ENCODE measurements at places on chromosomes 4 and X.

DNA sequence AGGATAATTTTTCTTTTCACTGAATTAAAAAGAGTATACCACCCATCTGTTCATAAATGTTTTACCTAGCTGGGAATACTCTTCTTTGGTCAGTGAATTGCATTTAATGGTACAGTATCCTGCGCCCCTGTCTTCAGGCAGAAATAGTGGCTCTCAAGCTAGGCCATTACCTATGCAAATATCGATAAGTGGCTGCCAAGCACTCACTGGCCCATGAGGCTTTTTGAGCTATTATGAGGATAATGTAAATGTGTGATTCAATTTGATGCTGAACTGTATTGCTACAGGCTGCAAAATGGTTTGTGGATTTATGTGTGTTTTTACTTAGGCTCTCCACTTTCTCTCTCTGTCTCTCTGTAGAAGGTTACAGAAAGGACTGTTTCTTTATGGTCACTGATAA is 30.1 kb upstream of the MTMR1 start:
- no peak for DNase-seq

GRCh38 chrX:53262918-53263394 is 18.4 kb downstream of the IQSEC2 start:
- no peak for DNase-seq

DNA sequence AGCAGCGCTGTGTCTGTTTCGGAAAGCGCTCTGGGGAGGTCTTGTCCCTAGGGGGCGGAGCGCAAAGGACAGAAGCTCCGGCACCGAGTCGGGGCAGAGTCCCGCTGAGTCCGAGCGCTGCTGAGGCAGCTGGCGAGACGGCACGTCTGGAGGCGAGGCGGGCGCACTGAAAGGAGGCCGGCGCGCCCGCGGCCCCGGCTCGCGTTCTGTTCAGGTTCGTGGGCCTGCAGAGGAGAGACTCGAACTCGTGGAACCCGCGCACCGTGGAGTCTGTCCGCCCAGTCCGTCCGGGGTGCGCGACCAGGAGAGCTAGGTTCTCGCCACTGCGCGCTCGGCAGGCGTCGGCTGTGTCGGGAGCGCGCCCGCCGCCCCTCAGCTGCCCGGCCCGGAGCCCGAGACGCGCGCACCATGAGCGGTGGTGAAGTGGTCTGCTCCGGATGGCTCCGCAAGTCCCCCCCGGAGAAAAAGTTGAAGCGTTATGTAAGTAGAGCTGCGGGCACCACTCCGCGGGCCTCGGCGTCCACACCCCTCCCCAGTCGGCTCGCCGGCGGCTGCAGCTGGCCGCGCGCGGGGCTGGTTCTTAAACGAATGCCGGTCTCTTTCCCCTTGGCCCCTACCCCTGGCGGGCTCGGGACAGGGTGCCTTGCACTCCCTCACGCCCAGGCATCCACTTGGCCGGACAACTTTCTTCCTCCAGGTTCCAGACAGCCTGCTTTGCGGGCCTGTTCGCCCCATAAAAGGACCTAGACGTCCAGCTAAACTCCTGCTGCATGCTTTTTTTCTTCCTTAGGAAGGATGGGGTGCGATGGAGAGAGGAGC is at the start of gene GAB1:
Gene GAB1, plus strand, starts transcription at position 96 of the 819 bp plus-strand sequence. Its CDS starts 313 bp downstream, at position 409.
- peak; percentile 71 for DNase-seq

- no peak for DNase-seq
Observed at GRCh38 chrX:50579955-50580354, 109.3 kb upstream of the DGKK start.

DNA sequence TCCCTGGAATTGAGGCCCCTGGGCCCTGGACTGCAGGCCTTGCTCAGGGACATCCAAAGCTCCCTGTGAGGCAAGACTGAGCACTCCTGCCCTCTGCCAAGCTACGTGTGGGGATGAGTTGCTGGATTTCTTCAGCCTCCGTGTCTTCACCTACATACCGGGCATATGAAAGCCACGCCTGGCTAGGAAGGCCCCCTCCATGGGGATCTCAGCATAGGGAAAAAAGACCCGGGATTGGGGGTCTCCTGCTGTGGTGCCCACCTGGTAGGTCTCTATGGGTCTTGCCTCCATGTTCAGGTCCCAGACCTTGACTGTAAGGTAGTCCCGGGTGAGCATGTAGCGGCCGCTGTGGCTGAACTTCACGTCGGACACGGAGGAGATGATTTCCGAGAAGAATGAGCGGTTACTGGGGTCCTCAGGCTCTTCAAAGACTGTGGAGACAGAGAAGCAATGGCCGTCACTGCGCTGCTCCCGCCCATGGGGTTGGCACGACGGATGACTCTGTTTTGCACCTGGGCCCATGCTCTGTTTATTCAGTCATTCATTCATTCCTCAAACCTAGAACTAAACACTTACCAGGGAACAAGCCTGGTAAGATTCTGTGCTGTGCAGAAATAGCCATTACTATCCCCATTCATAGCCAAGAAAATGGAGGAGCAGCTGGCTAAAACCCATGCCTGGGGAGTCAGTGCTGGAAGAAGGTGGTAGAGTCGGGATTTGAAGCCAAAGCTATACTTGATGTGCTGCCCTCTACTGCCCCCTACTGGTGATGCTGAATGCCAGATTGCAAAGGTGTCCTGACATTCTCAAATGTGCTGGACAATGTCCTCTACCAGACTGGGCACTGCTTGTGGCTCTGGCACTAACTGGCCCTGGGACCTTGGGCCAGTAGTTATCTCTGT is 63.9 kb downstream of the WFS1 start:
- DNase-seq: no peak

GRCh38 chr4:40377512-40378365 is 42.6 kb downstream of the CHRNA9 start:
- no peak for DNase-seq

DNA sequence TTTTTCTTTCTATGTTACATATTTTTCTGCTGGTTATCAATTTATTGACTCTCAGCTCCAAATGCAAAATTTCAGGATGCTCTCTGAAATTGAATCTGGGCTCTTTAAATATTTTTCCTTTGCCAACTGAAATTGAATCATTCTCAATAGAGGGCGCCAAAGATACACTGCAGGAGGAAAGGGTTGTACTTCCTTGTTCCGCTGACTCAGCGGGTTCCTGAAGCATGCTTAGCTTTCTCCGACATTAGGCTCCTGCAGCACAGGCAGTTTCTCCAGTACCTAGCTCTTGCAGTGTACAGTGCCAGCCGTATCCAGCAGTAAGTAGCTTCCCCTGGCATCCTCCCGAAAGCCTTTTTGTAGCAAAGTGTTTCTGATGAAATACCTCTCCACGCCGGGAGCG is 28.8 kb upstream of the CFAP47 start:
- peak; percentile 2 for DNase-seq

DNA sequence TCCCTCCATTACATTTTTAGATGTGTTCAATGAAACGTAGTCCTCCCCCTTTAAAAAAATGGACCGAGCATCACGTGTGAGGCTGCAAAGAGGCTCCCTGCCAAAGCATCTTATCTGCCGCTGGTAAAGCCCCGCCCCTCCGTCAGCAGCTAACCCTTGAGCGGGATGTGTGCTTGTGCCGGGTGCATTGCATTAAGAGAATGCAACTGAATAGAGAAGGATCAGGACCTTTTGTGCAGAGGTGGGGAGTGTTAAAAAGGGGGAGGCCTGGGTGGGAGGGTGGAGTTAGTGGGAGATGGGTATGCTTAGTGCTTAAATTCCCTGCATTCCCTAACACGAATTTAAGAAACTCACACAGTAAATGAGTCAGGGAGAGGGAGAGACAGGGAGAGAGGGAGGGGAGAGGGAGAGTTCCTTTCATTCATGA is 66.0 kb downstream of the TBL1X start:
- no peak for DNase-seq

- DNase-seq: no peak
Observed at GRCh38 chr4:165502916-165503907, 124.4 kb downstream of the CPE start.

DNA sequence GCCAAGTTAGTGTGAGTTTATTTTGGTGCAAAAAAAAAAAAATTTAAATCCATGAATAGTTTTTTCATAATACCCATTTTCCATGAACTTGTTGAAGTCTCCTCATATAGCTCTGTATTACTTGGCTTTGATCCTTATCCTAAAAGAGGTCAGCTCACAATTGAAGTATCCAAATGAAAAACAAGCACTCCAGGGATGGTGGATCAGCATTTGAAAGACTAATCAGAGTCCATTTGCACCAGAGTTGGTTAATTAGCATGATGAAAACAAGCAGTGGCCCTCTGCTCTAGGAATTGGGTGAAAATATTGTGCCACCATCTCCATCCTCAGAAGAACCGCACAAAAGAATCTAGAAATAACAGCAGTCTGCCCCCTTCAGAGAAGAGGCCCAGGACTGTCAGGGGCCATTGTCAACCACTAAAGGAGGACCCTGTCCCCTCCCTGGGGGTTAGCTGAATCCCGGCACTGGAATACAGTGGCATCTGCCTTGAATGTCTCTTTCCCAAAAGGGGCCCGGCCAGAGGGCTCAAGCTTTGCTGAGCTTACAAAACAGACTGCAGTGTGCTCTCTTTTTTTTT is 24.7 kb downstream of the SH3KBP1 start:
- DNase-seq: no peak

DNA sequence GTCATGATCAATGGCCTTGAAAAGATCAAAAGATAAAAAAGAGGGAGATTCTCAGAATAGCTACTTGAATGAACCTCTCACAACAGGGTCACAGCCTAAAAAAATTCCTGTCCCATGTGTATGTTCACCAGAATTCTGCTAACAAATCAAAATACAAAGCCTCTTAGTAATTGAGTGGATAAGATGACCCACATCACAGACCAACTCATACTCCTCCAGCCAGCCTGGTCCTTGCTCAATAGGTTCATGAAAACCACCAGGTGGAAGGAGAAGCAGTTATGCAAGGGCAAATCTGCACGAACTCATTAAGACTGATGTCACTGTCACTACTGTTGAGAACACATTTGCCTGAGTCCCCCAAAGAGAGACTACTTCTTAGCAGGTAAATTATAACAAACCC is 21.5 kb downstream of the WDFY3 start:
- no peak for DNase-seq

GRCh38 chrX:22360129-22360528 is 87.4 kb downstream of the CBLL2 start:
- no peak for DNase-seq

GRCh38 chrX:41718481-41719235 is 5.3 kb upstream of the GPR82 start:
- no peak for DNase-seq

- DNase-seq: no peak
Observed at GRCh38 chrX:70636218-70636617, 191.6 kb downstream of the DLG3 start.

- DNase-seq: no peak
Observed at GRCh38 chr4:184384810-184385557, 89.4 kb downstream of the IRF2 start.

DNA sequence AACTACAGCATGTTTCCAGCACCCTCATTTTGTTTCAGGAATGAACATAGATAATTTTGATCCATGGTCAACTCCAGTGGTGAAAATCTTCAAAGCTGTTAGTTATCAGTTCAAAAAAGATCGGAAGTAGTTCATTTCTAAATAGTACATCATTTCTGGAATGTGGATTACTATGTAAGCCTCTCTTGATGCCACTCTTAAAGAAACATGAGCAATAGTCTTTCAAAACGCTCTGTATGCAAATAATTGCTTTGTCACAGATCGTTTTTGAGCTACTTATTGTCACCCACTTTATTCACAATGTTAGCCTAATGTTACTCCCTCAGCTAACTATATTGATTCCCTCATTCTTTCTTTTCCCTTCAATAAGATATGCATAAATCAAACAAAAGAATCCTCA is 65.7 kb downstream of the NEIL3 start:
- no peak for DNase-seq

- DNase-seq: no peak
Observed at GRCh38 chr4:138833974-138834373, 181.6 kb upstream of the NOCT start.

GRCh38 chr4:147928400-147928799 is 196.5 kb downstream of the ARHGAP10 start:
- DNase-seq: no peak

DNA sequence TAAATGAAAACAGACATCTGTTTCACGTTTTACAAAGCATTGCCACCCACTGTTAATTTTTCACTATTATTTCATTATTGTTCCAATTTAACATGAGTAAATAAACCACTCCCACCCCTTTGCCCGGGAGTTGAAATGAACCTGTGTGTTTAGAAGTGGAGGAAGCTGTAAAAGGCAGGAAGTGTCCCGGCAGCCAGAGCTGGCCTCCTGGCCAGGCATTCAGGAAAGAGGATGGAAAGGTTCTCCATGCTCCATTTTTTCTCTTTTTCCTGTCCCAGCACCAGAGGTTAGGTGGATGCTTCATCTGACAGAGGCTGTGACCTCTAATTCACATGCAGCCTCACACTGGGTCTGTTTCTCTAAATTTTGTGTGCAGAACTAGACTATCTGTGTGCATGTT is 55.5 kb upstream of the LNX1 start:
- no peak for DNase-seq

DNA sequence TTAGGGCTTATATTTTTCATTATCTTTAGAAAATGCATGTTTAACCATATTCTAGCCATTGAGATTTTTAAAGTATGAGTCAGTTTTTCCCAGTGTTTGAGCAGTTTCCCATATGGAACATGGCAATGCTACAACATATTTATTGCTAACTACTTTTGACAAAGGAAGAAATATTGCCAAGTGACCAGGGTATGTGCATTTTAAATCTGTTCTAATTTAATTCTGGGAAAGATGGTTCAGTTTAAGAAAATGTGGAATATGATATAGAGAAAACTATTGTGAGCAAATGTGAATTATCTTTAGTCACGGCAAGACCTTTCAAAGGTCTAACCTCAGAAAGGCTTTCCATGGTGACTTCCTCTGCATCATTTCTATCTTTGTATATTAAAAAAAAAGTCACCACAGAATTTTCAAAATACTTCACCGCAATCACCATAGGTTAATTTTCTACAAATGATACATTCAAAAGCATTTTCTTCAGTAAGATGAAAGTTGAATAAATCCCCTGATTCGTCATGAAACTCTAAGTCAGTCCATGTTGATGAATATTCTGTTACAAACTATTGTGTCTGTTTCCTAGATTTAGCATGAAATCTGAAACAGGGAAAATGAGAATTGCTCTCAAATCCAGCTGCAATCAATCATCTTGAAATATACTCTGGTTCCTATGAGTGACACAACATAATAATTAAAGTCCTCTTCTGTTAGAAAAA is 2349.0 kb upstream of the TENM3 start:
- no peak for DNase-seq

DNA sequence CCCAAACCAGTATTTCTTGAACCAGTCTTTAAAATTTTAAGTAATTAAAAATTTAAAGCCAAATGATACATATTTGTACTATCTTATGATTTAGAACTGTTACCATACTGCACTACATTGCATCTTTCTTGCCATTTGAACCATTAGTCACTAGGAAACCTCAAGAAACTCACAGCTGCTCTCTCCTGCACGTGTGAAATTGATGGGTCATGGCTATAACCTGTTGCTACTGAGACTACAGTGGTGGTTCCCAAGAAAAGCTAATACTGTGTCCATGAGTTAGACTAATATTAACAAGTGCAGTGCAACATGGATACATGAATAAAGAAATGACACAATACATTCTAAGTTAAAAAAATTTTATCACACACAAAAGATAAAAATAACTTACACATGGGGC is 88.4 kb downstream of the PDE5A start:
- no peak for DNase-seq

- no peak for DNase-seq
Observed at GRCh38 chr4:47597696-47598095, 112.6 kb downstream of the ATP10D start.

GRCh38 chr4:1852904-1853623 is 2.9 kb downstream of the LETM1 start:
- no peak for DNase-seq
